ENCODE measurements at places on chromosomes 13 and 19.
A peak's percentile ranks its signal among the peaks of the same experiment; 100 is the strongest.

DNA sequence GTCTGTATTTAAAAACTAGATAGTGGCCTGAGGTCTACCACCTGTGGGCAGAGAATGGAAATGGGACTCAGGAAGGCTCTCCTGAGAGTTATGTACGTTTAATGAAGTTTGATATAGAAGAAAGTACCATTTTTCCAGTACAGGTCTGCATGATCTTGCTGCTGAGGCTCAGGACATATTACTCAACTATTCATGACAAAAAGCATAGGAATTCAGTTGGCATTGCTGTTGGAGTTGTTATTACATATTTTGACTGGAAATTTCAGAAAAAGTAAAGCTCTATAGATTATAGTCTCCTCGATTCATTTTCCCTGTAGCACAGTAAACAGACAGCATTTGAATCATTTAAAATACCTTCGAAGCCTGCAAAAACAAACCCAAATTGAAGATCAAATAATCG is 469.8 kb downstream of the DCT start:
- DNase-seq = no peak

DNA sequence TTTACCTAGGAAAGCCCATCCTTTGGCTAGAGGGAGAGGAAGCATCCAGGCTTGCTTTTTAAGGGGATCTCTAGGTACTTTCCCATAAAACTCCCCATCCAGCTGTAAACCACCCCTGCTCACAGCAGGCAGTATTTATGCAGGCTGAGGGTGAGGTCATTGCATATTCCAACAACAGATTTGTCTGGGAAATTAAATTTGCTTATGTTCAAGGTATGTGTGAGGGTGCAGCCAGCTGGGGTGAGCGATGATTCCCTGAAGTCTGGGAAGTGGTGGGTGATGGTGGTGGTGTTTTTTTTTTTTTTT is 96.3 kb upstream of the C1QTNF9B start:
- no peak for DNase-seq

GRCh38 chr19:10102787-10103236 is 334 bp upstream of the ANGPTL6 start:
- no peak for DNase-seq

DNA sequence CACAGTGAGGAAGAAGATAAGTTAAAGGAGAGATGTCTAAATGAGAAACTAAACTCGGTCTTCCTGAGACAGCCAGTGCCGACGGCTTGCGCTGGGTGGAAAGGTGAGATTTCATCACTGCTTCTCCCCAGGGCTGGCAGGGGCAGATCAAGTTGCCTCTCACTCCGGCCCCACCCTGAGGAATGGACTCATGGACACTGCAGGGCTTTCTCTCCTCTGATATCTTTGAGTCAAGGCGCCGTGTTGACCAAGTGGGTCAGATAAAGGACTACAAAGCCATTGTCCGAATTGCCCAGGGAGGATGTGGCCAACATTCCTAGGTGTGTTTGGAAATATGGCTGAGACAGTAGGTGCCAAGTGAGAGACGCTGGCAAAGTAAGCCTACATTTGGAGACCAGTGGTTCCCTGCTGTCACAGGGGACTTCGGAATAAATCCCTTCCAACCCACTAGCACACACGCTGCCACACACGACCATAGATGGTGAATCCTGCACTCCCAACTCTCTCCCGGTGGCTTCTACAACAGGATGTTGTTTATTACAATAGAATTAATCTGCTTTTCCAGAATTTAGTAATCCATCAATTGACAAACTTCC is 156.5 kb upstream of the TSC22D1 start:
- no peak for DNase-seq

GRCh38 chr13:113555141-113555540 is 29.4 kb upstream of the TFDP1 start:
- no peak for DNase-seq

GRCh38 chr13:66429156-66429555 is 801.0 kb downstream of the PCDH9 start:
- DNase-seq = no peak

GRCh38 chr13:80331984-80332383 is 8.9 kb downstream of the SPRY2 start:
- DNase-seq = no peak

DNA sequence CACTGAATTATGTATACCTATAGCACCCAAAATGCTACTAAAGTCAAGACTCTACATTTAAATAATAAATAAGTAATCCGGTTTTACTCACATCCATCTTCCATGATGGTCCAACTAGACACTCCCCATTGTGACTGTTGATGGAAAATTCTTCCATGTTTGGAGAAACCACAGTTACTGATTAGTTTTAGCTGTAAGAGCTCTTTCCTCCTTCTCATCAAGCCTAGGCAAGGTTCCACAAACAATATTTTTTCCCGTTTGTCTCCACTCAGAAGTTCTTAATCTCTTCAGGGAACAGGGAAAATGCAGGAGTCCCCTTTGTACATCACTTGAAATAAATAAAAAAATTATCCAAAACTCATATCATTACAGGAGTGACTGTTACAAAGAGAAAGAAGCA is 70.7 kb upstream of the EDNRB start:
- DNase-seq = no peak

GRCh38 chr19:6925386-6925785 is 38.0 kb downstream of the ADGRE1 start:
- DNase-seq = no peak

DNA sequence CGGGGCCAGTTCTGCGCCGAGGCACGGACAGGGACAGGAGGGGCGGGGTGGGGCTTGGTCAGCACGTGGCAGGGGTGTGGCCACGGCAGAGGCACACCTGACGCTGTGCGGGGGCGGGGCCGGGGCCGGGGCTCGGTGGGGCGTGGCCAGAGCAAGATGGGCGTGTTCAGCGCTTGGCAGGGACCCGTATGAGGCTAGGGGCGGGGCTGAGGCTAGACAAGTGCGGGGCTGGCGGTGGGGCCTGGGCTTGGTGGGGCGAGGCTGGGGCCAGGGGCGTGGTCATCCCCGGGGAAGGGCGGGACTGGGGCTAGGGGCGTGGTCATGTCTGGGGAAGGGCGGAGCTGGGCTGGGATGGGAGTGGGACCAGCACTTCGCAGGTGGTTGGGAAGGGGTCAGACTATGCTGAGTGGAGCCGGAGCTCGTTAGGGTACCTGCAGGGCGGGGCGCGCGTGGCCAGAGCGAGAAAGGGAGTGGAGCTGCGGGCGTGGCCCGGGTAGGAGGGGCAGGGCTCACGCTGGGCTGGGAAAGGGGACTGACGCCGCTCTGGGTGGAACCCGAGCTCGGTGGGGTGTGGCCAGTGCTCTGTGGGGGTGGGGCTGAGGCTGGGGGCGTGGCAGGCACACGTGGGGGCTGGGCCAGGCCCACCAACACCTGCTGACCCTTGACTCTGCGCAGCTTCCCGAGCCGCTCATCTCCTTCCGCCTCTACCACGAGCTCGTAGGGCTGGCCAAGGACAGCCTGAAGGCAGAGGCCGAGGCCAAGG is 12.8 kb downstream of the POLR2E start:
- peak; percentile 45 for DNase-seq

DNA sequence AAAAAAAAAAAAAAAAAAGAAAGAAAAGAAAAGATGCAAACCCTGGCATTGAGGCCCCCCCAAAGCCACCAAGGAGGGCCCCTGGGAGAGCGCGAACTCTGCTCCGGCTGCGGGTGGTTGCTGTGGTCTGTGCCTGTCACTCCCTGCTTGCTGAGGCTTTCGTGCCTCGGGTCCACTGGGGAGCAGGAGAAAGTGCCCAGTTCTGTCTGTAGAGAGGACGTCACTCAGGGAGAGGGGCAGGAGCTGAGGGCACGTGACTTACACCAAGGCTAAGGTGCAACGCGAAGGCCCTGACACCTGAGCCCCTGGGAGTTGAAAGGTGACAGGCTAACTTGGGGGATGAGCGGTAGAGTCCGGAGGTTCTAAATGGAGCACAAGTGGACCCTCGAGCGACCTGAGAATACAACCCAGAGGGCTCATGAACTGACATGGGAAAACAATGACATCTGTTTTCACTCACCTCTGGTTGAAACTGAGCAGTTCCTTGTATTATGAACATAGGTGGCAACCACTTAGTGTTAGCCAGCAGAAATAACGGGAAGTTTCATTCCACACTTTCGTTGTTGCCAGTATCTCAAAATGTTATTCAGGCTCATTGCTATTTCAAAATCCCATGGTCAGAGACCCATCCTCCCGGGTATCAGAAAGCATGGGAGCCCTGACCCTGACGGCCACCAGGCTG is 69.2 kb upstream of the TM9SF2 start:
- DNase-seq = no peak

GRCh38 chr13:77309254-77309653 is 17.6 kb downstream of the MYCBP2 start:
- DNase-seq = no peak

GRCh38 chr19:44512326-44513298 is 12.3 kb upstream of the ZNF180 start:
- DNase-seq = no peak

DNA sequence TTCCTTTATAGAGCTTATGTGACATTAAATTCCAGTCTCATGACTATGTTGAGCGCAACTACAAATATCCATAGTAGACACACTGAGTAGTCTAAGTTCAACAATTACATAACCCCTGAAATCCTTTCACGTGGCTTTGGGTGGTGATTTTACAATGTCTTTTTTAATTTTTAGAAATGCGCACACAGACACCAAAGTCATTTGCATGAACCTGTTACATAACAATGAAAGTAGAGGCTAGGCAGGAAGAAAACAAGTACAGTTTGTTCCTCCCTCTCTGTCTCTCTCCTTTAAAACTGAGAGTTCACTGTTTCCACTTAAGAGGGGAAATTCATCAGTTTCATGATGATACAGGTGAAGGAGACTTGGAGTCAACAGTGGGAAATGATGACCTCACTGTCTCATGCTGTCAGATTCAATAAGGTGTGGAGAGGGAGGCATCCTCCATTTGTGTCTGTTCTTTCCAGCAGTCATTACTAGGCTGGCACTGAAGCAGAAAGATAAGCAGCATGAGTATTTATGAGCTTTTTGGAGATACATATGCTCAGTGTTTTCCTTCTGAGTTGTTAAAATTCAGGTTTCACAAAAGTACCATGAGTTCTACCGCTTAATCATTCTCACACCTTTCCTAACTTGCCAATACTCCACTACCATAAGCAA is 201.8 kb downstream of the LHFPL6 start:
- no peak for DNase-seq

DNA sequence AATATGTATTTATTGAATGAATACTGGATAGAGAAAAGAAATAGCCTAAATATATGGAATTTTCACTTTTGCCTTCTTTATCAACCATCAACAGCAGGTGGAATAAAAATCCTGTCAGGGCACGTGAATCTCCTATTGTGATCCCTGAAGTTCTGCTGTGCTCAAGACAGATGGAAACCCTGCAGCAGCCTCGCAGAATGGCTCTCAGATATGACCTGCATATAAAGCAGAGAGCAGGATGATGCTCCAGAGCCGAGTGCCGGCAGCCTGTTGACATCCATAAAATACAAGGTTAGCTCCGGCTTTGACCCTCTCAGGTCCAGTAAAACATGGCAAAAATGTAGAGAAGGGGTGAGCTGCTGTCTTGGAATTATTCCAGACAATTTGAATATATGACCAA is 659.3 kb downstream of the DIAPH3 start:
- DNase-seq = no peak

GRCh38 chr19:7267792-7268704 is 26.2 kb downstream of the INSR start:
- DNase-seq = no peak

DNA sequence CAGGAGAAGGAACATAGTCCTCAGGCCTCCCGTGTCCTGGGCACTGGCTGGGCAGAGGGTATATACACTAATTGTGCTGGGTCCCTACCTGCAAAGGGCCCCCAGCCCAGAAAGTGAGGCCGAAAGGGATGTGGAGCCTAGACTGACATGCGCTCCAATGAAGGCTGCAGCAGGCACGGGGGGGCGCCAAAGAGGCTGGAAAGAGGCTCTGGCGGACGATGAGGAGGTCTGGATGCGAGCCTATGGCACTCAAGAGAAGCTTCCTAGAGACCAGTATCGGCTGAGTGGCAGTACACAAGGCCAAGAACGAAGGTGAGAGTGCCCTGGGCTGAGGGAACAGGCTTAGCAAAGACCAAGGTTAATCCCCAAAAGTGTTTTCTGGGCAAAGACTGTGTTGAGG is 16.6 kb downstream of the VRK3 start:
- DNase-seq = no peak

DNA sequence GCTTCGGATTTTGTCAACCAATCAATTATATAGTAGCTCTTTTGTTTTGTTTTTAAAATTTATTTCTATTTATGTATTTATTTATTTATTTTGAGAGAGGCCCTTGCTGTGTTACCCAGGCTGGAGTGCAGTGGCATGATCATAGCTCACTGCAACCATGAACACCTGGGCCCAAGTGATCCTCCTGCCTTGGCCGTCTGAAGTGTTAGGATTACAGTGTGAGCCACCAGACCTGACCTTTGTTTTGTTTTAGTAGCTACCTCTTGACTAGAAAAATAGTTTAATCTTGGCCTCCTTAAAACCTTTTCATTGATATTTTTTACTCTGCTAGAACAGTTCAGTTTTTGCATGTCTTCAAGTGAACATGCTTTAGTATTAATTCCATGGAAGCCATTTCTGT is 15.1 kb downstream of the GARRE1 start:
- no peak for DNase-seq

- no peak for DNase-seq
Observed at GRCh38 chr19:5935473-5936291, 21.6 kb downstream of the CAPS start.

DNA sequence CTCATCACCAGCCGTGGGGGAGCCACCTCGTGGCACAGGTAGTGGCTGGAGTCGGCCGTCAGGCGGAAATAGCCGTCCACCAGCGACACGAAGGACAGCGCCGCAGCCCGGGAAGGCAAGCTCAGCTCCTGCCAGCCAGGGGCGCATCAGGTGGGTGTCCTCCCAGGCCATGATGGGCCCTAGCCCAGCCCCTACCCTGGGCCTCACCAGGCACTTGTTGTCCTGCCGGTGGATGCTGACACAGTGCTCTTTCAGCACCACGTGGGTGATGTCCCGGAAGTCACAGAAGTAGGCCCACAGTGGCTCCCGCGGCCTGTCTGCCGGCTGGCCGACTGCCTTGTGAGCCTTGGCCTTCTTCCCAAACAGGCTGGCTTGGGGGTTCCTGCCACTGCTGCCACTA is 15.7 kb downstream of the TYK2 start:
- no peak for DNase-seq

GRCh38 chr13:70457474-70457873 is 349.2 kb upstream of the KLHL1 start:
- no peak for DNase-seq

DNA sequence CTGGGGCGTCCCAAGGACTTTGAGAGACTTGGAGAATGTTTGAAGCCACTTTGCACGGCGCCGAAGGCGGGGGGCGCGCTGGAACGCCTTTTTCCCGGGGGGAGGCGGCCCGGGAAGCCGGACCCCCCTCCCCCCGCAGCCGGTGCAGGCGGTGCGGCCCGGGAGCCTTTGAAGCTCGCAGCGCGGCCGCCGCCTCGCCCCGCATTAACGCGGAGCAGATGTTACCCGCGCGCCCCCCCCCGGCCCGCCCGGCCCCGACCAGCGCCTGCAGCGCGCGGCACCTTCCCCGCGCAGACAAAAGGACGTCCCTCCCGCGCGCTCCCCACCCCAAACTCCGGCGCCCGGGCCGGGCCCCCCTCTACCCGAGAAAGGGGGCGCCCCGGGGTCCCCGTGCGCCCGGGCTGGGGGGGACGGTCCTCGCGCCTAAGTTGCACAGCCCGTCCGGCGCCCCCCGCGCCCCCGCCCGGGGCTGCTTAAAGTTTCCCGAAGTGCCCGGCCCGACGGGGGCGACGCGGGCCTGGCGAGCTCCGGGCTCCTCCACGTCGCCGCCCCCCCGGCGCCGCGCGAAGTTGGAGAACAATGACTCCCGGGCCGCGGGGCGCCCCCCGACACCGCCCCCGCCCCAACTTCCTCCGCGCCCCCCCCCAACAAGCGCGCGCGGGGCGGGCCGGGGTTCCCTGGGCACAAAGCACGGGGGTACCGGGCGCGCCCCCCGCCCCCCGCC is 685 bp downstream of the TCF3 start:
- DNase-seq = peak; percentile 73

Measured in right hindlimb (tissue), 1 donor.